Esophagus squamous epithelium (tissue), 5 donors: ENCODE measurements at places on chromosomes 5 and 9.

DNA sequence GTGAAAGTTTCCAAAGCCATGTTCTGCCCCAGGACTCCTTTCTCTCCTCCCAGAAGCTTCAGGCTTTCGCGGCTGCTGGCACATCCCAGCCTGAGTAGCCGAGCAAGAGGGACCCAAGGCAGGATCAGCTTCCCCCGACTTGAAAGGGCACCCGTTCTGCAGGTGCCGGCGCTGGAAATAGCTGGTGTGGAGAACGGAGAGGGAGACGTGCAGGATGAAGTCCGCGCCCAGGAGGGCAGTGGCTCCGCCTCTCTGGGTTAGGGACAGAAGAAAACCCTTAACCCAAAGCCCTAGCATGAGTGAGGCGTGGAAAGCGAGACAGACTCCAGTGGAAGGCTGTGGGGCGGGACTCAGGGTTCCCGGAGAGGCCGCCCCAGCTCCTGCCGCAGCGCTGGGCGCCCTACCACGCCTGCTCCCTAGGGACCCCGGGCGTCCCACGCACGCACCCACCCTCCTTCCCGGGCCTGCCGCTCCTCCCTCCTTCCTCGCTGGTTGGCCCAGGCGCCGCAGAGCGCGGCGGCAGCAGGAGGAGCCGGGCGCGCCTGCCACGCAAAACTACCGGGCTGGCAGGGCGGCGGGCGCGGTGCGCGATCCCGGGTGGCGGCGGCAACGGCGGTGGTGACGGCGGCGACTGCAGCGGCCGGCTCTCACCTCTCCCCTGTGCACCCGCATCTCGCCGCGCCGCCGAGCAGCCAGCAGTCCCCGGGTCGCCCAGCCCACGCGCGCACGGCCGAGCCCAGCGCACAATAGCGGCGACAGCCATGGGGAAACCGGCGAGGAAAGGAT lies at the start of gene SLC1A1:
Gene SLC1A1 (plus strand): TSS at position 550 of the 786 bp plus-strand sequence. CDS start 212 bp downstream, at position 762.
- DNase-seq: no peak

GRCh38 chr5:139690064-139690802 lies 42.1 kb downstream of the CXXC5 start:
- no peak for DNase-seq

DNA sequence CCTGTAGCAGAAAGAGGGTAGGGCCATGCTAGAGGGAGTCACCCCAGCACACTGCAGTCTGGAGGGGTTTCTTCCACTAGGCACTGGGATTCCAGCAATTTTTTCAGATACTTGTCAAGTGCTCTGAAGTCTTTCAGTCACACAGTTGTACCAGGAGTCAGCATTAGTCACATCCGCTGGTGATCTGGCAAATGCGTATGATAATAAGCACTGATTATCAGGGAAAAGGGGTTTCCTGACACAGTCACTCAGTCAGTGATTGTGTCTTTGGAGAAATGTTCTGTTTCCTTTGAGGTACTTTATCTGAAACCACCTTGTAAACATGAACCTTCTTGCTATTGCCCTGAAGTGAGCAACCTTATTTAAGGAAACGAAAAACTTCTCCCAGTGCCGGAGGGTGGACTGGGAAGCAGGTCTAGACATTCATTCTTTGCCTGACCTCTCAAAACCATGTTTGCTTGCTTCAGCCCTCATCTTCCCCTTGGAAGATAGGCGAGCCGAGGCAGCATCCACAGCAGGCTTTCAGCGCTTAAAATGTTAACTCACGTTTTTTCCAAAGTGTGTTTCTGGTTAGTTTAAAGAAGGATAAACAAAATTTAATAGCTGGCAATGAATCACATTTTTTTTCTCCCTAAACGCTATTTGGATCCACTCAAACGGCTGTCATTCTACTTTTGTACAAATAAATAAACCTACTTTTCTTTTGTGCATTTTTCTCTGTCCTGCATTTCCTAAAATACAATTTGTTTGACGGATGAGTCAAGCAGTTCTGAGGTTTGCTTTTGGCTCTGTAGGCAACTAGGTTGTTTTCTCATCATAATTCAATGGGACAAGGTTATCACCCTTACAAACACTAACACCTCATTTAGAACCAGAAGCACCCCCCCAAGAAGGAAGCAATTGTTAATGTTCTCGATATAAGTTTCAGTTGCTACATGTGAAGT lies 77.7 kb downstream of the FOXD1 start:
- DNase-seq: no peak

DNA sequence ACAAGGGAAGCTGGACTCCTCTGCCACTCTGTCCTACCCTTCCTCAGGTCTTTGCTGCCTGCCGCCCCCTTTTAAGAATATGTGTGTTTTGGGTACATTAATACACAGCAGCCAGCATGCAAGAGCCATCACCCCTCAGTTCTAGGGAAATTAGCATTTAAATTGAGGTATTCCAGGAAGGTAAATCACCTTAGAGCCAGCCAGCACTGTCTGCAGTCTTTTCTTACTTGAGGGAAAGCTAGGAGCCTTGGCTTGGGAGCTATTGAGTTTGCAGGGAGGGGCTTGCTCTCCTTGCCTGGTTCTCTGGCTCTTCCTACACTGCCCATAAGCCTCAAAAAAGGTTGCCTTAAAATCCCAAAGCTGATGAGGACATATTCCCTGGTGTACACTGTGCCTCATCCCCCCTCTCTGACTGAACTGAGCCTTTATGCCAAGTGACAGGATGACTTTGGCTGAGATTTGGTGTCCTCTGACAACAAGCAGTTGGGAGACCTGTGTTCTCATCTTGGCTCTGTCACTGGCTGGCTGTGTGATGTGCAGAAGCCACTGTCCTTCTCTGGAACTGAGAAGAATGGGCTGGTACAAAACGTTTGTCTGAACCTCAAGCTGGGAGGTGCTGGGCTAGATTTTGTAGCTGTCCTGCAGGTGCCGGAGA lies 54.1 kb downstream of the TRIM32 start:
- DNase-seq: no peak

DNA sequence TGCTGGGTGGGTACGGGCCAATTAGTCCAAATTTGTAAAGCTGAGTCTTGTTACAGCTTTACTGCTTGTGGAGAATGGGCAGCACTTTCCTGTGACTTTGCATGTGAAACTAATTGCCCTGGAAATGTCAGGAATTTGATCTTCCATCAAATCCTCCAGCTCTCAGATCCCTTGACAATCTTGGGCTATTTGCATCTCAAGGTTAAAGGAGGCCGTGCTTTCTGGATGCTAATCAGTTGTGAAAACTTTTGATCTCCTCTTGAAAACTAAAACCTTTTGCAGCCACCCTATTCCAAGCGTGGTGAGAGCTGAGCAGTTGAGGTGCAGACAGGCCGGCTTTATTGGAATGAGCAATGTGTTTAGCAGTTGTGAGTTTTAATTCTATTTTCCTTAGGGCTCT lies 68.0 kb upstream of the CLINT1 start:
- no peak for DNase-seq

GRCh38 chr9:88196142-88196790 lies 58.0 kb upstream of the SPATA31C2 start:
- no peak for DNase-seq

GRCh38 chr5:150148117-150148927 lies 7.3 kb downstream of the PDGFRB start:
- DNase-seq: no peak

DNA sequence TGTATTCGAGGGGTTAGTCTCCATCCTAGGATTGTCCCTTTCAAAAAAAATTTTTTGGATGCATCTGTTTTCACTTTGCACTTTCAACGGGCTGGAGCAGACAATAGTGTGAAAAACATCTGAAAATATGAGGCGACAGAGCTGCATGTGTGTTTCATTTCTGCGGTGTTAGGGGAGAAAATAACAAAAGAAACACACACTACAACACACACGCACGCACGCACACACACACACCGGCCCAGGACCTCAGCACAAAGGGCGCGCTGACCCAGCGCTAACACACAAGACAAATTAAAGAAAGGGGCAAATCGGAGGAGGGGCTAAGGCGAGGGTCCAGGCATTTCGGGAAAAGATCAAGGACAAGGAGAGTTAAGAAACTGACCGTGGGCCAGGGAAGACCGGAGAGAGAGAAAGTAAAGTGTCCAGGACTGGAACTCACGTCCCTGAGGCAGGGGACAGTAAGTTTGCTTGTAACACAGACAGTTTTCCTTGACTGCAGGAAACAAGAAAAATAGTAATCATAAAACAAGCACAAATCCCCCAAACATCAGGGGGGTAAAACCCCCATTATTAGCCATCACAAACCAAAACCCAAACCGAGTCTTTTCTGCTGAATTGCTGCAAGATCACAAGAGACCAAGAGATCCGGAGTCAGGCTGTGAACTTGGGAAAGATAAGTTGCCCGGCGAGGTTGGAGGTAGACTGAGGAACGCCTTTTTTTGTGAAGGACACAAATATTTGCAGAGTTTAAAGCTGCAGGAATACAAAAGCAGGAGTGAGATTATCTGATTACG lies 302.1 kb downstream of the PARP8 start:
- no peak for DNase-seq

DNA sequence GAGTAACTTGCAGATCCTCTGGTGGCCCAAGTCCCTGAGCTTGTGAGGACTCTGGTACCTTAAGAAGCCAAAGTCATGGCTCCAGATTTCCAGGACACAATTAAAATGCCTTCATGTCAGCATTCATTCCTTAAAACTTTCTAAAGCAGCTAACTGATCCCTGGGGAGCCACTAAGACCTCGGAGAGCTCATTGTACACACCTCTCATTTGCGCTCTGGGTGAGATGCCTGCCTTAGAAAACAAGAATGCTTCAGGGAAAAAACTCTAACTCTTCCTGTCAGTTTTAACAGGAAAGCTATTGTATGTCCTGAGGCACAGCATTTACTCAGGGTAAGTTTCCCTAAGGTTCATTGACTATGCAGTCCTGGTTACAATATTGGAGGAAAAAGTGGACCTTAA lies 285.0 kb downstream of the EFNA5 start:
- no peak for DNase-seq

DNA sequence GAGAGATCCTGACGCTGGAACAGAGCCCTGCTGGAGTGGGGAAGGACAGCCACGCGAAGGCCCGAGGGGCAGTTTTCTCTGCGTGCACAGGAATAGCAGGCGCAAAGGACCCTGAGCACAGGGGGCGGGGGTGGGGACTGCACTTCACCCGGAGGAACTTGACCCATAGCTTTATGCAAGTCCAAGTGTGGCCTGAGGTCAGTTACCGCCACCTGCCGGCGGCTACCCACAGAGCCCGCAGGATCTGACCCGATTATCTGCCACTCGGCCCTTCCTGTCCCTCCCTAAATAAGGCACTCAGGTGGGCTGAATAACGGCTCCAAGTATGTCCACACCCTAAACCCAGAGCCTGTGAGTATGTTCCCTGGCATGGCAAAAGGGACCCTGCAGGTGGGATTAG lies 65.4 kb upstream of the FCN1 start:
- no peak for DNase-seq

DNA sequence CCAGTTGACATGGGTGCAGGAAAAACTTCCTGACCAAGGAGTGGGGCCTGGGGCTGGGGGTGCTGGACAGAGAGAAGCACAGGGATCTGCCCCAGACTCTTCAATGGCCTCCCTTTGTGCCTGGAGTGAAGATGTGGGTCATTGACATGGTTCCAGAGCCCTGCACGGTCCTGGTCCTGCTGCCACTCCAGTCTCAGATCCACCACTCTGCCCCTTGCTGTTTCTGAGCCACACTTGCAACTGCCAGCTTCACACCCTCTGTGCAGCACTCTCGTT lies 10.1 kb downstream of the PIP5K1B start:
- no peak for DNase-seq

- DNase-seq: no peak
Measured at GRCh38 chr5:82347201-82347865, 69.2 kb upstream of the RPS23 start.

- no peak for DNase-seq
Measured at GRCh38 chr5:57007344-57007743, 55.4 kb upstream of the MIER3 start.

- no peak for DNase-seq
Measured at GRCh38 chr9:15157381-15157780, 149.6 kb downstream of the TTC39B start.

DNA sequence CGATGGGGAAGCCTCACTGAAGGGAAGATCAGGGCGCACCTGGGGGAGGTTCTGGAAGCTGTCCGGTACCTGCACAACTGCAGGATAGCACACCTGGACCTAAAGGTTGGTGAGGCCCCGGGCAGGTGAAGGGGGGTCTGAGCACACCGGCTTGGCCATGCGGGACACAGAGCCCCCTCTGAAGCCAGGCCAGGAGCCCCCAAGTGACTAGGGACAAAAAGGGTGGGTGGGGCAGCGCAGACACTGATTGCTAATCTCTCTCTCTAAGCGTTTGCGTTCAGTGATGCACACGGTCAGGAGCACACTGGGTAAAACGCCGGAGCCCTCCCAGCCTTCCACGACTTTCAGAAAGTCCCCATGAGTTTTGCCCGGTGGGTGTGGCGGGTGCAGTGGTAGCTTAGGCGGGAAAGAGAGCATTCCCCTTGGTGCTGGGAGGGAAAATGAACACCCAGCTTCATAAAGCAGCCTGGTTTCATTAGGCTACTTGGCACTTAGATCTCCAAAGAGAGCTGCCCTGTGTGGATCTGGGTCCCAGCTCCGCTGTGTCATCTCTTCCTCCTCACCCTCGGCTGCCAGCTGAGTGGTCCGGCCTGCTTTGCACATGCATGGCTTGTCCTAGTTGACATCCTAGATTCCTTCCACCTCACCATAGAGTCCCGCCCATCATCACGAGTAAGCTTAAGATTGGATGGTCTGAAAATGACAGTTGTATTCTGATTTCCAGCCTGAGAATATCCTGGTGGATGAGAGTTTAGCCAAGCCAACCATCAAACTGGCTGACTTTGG lies 74.2 kb upstream of the OTULINL start:
- no peak for DNase-seq

DNA sequence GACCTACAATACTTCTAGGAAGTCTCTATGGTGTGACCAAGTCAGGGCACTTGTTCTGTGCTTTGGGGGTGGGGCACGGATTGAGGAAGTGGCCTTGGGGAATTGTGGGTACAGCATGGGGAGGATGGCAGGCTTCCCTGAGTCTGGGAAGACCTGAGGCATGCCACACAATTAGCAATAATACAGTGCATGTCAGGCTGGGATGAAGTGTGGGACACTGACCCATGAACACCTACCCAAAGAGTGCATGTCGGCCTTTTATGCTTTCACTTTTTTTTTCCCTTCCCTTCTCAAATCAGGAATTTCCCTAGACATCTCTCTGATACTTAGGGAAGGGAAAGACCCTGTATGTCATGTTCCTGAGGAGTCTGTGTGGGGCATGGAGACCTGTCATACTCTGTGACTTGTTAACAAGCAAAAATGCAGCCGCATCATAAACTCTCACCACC lies 146.4 kb downstream of the PALM2AKAP2 start:
- DNase-seq: no peak

GRCh38 chr9:77876091-77876490 lies 155.5 kb downstream of the GNAQ start:
- DNase-seq: no peak

GRCh38 chr5:152164860-152165259 lies 240.2 kb upstream of the GLRA1 start:
- no peak for DNase-seq

- DNase-seq: no peak
Measured at GRCh38 chr9:15843931-15844330, 291.1 kb downstream of the CCDC171 start.

DNA sequence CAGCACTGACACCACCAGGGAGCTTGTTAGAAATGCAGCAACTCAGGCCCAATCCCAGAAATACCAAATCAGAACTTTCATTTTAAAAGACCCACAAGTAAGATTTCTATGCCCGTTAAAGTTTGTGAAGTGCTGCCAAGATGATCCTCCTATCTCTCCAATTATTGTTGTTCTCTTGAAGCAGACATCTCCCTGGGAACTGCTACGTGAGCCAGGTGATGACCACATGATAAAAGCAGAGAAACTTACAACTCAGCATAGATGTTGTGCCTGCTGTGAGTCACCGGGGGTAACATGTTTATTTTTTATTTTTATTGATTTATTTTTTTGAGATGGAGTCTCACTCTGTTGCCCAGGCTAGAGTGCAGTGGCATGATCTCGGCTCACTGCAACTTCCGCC lies 34.4 kb downstream of the GCNT4 start:
- no peak for DNase-seq

- no peak for DNase-seq
Measured at GRCh38 chr5:158807-159447, 32.4 kb upstream of the LRRC14B start.
